Stimulated activated naive CD4-positive, alpha-beta T cell (primary cell): ENCODE measurements at places on chromosomes 7 and 10.

DNA sequence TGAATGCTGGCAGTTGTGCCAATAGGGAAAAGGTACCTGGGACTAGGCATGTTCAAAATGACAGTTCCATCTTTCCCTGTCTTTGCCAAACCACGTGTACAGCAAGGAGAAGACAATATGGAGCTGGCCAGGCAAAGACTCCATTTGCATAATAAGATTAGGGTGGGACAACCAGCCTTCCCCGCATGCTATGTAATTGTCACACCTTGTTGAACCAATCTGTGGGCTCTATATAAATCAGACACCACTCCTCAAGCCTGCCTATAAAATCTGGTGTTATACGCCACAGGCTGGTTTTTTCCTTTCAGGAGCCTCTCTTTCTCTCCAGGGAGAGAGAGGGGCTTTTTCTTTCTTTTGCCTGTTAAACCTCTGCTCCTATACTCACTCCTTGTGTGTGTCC lies 11.0 kb upstream of the NUB1 start:
- no peak for DNase-seq

GRCh38 chr10:110134917-110135316 lies 72.5 kb upstream of the MXI1 start:
- no peak for DNase-seq

DNA sequence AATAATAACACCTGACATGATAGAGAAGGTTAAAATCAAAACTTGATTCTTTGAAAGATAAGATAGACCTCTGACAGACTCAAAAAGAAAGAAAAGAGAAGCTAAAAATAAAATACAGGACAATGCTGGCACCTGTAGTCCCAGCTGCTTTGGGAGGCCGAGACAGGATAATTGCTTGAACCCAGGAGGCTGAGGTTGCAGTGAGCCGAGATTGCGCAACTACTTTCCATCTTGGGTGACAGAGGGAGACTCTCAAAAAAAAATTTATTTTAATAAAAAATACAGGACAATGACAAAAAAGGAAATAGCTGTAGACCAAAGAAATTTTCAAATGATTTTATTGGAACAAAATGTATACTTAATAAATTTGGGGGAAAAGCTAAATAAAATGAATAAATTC lies 263.2 kb downstream of the SDK1 start:
- DNase-seq = no peak

DNA sequence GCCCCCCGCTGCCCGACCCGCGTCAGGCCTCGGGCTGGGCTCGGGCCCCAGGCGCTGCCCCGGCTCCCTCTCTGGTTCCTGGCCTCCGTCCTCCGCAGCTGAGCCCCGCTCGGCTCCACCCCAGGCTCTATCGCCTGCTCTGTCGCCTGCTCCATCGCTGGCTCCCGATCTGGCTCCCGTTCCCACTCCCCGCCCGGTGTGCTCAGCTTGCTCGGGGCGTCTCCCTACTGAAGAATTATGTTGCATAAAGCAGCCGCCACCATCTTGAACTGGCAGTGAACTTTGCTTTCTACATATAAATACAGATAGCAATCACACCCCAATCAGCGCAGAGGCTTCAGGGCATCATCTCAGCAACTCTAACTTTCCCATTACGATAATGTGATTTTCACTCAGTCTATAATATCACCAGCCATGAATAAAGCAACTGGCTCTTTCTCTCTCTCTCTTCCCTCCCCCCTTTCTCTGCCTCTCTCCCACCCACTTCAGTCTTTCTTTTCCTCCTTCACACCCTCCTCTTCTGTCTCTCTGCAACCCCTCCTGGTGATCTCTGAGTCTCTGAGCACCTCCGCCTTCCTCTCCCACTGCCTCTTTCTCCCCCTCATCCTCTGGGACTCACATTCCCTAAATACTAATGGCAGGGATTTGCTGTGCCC lies 43.3 kb upstream of the BTRC start:
- no peak for DNase-seq
